ENCODE measurements at places on chromosomes 1 and 21.

DNA sequence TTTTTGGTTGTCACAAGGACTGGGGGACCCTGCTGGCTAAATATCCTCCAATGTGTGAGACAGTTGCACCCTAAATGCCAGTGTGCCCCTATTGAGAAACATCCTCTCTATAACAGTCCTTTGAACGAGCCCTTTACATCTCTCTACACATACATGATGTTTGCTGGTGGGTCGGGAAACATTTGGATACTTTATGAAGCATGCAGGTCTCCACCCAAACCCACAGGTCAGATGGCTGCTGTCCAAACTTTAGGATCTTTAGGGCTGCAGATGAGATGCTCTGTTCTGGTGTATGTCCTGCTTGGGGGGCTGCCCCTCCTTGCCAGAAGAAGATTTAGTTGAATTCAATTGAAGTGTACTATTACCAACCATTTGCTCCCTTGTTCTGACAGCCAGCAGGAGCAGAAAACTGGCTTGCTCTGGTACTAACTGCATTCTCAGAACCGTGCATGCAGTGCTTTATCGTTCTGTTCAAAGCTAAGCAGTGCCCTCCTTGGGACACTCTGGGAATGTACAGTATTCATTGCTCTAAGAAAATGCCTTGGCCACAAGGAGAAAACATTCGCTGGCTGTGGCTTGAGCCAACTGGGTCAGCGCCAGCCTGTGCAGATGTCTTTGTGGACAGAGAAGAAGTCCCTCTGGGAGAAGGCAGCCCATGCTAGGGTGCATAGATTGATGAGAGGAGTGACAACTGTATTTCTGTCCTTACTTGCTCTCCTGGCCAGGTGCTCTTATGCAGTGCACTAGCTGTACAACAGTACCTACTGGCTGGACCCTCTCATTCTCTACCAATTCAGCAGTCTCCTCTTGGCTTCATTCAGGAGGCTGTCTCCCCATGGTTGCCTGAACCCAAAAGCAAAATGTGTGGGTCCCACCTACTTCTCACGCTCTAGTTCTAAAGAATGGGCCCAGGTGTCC is 61.4 kb upstream of the DIRAS3 start:
- DNase-seq, result no peak

- DNase-seq, result no peak
These were observed 52.4 kb upstream of the PAX7 start for GRCh38 chr1:18578271-18578670.

DNA sequence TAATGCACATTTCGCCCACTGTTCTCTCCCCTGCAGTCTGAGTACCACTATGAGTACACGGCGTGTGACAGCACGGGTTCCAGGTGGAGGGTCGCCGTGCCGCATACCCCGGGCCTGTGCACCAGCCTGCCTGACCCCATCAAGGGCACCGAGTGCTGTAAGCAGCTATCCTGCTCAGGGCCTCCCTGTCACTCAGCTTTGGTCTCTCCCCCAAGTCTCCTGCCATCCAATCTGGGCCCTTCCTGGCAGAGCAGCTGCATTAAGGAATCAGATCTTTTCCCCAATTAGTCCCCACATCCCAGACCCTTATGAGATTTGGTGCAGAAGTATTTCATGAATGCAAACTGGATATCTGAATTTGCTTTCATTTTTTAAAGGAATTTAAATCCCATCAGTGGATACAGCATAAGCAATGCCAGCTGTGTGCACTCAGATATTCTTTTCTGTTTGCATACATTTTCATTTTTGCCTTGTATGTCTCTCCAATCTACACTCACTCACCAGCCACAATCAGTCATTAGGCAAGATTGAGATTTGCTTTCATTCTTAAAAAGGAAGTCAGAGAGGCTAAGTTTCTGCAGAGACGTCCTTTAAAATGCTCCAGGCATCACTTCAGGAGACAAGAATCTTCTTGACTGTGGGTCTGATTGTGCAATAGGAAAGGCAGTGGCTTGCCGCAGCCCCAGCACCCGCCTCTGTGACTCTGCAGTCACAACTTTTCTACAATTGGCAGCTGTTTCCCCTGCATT is 48.1 kb downstream of the ELAPOR1 start:
- DNase-seq, result peak; percentile 49

DNA sequence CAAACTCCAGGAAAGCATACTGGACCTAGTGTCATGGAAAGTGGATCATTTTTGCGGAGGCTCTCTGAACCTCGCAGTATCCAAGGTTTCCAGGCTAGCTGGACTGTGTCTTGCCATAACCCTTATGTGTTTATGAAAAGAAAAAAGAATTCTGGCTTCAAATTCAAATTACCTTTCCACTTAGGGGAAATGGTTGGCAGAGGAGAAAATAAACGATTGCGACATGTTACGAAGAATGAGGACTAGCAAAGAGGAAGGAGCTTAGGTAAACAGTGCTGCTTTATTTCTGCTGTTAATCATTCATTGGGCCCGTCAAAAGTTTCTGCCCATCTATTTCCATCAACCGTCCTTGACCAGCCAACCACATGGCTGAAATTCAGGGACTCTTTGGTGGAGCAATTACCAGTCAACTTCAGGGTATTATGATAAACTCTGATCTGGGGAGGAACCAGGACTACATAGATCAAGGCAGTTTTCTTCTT is at the start of gene C4BPA:
Gene C4BPA, plus strand, starts transcription at position 342 of the 482 bp plus-strand sequence. CDS start 8,793 bp downstream, outside the sequence.
- DNase-seq, result no peak

GRCh38 chr1:208176649-208177048 is 67.5 kb downstream of the PLXNA2 start:
- DNase-seq, result no peak

DNA sequence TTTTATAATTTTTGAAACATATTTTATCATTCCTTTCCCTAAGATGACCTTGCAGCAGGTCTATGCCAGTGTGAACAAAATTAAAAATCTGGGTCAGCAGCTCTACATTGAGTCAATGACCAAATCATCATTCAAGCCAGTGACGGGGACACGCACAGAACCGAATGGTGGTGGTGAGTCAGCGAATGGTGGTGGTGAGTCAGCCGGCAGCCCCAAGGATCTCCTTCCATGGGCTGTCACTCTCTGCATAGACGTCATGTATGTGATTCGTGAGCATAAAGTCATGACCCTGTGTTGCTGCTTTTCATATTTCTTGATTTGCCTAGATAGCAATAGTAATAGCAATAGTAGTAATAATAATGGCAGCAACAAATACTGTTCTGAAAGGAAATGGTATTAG is 26.3 kb downstream of the PER3 start:
- peak; percentile 74 for DNase-seq

DNA sequence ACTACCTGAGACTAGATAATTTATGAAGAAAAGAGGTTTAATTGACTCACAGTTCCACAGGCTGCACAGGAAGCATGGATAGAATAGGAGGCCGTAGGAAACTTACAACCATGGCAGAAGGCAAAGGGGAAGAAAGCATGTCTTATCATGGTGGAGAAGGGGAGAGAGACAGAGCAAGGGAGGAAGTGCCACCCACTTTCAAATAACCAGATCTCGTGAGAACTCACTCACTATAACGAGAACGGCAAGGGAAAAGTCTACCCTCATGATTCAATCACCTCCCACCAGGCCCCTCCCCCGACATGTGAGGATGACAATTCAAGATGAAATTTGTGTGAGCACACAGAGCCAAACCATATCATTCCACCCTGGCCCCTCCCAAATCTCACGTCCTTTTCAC is 4.7 kb upstream of the C21orf91 start:
- DNase-seq, result no peak

DNA sequence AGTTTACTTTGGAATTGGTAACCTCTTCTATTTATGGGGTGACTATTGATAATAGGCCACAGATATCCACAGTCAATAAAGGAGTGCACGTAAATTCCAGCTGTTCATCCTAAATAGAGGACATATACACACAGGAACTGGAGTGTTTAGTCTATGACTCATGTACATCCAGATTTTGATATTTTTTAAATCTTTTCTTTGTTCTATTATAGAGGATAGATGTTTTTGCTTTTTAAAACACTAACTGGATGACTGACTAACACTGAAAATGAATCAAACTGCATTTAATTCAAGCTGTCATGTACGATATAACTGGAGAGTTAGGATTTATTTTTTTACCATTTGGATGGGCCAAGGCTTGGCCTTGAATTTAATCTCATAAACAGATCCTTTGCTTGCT is 45.9 kb downstream of the RGL1 start:
- DNase-seq, result no peak

DNA sequence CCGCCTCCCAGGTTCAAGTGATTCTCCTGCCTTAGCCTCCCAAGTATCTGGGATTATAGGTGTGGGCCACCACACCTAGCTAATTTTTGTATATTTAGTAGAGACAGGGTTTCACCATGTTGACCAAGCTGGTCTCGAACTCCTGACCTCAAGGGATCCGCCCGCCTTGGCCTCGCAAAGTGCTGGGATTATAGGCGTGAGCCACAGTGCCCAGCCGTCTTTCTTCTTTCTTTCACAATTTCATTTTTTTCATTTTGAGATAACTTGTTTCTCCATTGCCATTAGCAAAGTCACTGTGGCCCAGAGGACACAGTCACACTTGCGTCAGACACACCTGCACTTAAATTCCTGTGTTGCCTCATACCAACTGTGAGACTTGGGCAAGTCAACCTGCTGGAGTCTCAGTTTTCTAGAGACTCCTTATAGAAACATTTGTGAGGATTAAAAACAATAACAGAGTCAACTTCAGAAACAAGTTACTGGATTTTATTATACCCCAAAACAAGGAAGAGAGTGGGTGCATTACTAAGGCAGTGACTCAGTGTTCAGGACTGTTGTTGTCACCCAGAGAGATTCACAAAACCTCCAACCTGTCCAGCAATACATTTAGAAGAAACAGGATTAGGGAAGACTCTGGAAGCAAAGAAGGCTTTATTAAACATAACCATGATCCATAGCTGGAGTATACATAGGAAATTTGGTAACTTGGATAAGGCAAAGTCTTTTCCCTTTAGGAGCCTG is 2.6 kb downstream of the TEDDM1 start:
- DNase-seq, result peak; percentile 72

DNA sequence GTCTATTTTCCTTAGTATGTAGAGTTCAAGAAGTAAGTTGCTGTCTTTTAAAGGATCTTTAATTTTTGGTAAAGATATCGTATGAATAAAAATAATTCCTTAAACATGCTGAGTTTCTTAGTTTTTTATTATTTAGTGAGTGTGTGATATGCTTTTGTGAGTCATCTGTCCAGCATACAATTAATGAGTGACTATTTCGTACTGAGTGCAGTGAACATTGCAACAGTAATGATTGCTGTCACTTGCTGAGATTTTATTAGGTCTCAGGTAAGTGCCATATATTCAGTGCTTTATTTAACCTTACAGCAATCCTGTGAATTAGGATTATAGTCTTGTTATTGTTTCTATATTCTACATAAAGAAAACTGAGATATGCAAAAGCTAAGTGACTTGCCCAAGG is 22.6 kb downstream of the MIGA1 start:
- DNase-seq, result no peak

DNA sequence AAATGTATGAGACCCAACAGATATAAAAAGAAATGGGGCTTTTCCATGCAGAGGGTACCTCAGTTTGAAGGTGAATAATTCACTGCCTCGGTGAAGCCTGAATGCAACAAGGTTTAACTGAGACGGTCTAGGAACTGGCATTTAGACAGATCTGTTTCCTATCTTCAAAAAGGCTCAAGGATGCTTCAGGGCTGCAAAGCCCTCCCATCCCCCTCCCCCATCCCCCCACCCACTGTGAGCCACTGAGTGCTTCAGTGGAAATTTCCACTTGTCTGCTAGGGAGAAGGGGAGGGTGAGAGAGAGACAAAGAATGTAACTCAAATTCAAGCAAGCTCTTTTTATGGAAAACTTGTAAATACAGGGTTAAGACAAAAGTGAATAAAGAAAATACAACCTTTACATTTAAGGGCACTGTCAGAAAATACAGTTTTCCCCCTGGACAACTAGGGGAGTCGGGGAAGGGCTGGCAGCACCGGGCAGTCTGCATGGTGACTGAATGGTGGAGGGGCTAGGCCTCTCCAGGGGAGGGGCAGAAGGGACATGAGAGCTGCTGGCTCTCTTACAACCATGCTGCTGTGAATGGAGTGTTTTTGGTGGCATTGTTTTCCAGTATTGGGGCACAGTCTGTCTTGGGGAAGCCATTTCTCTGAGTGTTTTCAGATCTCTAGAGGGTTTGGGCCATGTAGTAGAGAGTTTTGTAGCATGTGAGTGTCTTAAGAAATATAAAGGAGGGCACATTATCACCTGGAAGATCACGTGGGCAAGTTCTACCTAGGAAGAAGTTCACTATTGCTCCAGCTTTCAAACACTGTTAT is 56.7 kb downstream of the MRPS6 start:
- no peak for DNase-seq

DNA sequence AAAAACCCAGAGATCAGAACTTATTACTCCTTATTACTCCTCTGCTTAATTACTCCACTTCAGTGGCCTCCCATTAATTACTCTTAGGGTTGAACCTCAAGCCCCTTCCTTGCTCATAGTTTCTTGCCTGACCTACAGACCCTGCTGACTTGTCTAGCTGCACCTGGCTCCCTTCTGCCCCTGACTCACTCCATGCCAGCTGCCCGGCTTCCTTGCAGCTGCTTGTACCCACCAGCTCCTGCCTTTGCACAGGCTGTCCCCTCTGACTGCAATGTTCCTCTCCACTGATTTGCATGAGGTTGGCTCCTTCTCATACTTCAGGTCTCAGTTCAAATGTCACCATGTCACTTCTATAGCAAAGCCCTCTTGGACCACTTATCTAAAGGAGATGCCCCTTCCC is 1.9 kb upstream of the PTPRU start:
- DNase-seq, result no peak

- DNase-seq, result no peak
These were observed 96.9 kb downstream of the PAPPA2 start for GRCh38 chr1:176559878-176560277.

- no peak for DNase-seq
These were observed 21.1 kb downstream of the ADORA1 start for GRCh38 chr1:203148579-203148978.

DNA sequence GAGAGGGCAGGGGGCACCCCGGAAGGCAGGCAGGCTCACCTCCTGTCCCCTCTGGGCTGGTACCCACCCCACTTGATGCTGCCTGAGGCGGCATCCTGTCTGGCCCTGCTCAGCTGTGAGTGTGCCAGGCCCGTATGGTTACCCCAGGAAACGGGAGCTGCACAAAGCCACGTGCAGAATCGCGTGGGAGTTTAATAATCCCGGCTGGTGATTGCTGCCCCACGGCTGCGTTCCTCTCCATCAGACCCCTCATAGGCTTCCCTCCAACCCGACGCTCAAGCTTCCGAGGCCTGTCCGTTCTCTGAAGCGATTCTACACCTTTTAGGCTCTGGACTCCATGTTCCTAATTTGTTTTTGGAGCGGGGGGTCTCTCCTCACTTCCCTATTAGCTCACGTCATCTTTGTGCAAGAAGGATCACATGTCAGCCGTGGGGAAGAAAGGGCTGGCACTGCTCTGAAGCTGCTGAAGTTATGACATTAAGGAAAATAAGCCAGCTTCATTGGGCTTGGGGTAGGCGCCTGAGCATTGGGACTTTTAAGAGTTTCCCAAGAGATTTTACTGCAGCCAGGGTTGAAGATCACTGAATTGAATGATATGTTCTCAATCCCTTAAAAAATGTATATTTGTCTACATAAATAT is 1.1 kb upstream of the B3GALT5 start:
- no peak for DNase-seq

DNA sequence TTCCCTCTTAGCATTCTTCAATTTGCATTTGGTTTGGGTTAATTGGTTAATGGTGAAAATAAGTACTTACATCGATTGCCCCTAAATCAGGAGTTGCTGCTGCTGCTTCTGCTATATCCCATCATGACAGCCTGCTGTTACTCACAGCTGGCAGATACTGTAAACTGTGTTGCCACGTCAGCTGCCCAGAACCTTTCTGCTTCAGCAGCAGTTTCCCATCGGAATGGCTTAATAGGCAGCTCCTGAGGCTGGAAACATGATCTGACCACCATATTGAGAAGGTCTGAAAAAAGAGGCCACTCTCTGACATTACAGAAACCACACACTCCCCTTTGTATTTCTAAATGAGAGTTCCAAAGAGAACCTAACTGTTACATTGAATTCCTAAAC is 14.3 kb upstream of the SEC16B start:
- peak; percentile 59 for DNase-seq

Data from epithelial cell of prostate (primary cell).